Activated CD8-positive, alpha-beta memory T cell treated with anti-CD3 and anti-CD28 coated beads for 1 hour (primary cell): ENCODE measurements at places on chromosomes 7 and 10.

DNA sequence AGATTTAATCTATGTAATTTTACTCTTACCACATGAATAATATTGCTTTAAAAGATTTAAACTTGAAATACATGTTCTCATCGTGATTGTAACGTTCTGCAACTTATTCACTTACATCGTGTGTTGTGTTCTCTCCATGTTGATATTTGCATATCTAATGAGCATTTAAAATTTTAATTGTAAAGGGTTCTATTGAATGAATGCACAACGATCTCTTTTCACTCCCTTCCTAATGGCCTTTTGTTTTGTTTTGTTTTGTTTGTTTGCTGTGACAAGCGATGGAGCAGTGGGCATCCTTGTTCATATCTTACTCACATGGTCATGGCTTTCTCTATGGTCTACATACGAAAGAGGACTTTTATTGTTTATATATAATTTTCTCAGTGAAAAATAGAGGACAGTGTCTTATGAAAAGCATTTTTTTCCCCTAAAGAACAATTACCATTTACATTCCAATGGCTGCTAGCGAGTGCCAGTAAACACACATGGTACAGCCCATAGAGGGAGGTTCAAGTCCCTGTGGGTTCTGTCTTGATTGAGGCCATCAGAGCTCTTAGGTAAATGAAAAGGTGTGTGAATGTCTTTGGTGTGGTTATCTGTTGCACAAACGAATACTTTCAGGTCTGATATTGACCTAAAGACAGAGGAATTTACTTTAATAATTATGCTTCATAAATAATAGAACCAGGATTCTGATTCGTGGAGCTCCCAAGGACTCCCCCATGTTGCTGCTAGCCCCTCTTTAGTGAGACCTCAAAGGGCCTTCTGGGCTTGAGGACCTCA is 32.4 kb downstream of the BTBD16 start:
- DNase-seq, result no peak

DNA sequence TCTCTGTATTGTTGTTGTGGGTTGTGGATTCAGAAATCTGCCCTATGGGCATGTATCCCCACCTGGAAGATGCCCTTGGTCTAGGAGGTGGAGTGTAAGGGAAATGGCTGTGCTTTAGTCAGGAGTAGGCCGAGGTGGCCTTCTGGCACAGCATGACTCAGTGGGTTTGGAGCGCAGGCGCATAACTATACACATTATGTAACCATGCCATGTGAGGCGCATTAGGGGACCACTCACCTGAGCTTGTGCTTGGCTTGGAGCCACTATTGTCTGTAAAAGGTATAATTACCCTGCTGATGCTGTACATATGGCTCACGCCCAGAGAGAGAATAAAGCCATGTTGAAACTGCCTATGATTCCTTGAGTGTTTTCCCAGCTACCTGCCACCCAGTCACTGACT is 20.6 kb upstream of the ADAMTS14 start:
- no peak for DNase-seq

GRCh38 chr10:95384011-95384704 is 93.4 kb upstream of the PDLIM1 start:
- no peak for DNase-seq

- DNase-seq, result no peak
These were observed 88.7 kb upstream of the PDGFA start for GRCh38 chr7:608361-608760.

- DNase-seq, result no peak
These were observed 15.6 kb downstream of the HIBADH start for GRCh38 chr7:27647046-27647445.
